ENCODE measurements at places on chromosomes 2 and 18.

DNA sequence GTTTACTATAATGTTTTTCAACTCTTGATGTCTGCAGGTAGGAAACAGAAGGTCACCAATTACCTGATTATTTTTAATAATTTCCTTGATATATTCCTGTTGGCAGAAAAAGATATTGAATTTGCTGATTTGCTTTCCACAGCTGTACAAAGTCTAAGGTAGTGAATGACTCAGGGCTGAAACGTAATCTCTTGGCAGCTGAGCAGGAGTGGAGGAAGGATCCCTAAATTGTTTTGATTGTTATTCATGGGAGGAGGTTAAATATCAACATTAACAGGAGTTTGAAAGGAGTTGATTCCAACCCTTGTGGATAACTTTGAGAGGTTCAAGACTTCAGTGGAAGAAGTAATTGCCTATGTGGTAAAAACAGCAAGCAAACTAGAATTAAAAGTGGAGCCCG is 345.2 kb upstream of the SLC8A1 start:
- no peak for DNase-seq

GRCh38 chr2:56630286-56630685 is 446.5 kb downstream of the CCDC85A start:
- no peak for DNase-seq

GRCh38 chr18:47150824-47151366 is 595 bp upstream of the HDHD2 start:
- DNase-seq: peak; percentile 27

GRCh38 chr2:63052411-63053080 is 1.9 kb downstream of the OTX1 start:
- DNase-seq: no peak

- peak; percentile 20 for DNase-seq
Measured at GRCh38 chr2:232365621-232366321, 12.8 kb upstream of the ALPP start.

- no peak for DNase-seq
Measured at GRCh38 chr18:46704816-46705215, 47.8 kb upstream of the LOXHD1 start.

- no peak for DNase-seq
Measured at GRCh38 chr18:55549474-55550104, 38.4 kb downstream of the TCF4 start.

- DNase-seq: no peak
Measured at GRCh38 chr2:17543848-17544247, 3.4 kb downstream of the VSNL1 start.

- DNase-seq: no peak
Measured at GRCh38 chr18:51188024-51188701, 9.3 kb downstream of the MEX3C start.

All from NCI-H1092 (cell line).